ENCODE measurements at places on chromosomes 3 and 15.

DNA sequence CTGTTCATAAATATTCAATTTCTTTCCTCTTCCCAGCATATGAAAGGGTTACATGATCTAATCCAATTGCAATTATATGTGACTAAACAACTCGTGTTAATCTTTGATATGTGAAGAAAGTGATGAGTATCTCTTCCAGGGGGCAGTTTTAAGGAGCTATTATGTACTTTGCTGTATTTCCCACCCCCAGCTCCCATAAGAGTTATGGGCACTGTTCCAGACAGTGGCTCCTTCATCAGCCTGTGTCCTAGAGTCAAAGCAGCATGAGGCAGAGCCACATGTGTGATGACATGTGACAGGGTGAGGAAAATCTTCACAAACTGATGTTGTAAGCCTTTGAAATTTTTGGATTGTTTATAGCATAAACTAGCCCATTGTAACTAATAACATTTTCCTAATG is 315.4 kb downstream of the DIPK2A start:
- DNase-seq, result no peak

DNA sequence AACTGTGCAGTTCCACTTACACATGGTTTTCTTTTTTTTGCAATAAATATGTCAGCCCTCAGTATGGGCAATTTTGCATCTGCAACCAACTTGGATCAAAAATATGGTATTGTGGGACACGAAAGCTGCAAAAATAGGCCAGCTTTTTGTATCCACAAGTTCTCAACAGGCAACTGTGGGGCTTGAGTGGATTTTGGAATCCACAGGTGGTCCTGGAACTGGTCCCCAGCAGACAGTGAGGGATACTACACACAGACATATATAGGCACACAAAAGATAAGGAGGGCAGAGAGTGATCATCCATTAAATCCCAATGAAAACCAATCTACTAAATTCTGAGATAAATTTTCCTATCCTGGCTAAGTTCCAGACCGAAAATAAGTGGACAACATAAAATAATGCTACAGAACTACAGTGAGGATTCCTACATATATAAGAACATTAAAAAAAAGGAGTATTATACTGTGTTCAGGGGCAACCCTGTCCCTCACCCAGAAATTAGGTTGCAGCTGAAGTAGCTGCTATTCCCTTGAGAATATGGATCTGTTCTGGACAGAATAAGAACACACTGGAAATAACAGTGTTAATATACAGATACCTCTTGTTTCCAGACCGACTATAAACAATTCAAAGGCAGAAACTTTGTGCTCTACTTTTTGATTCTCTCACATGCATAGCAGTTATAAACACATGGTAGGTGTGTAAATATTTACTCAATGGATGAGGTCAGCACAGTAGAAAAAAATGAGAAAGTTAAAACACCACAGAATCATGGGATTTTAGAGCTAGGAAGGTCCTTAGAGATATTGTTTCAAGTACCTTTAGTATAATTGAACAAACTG is 25.4 kb downstream of the DENND4A start:
- DNase-seq, result no peak

DNA sequence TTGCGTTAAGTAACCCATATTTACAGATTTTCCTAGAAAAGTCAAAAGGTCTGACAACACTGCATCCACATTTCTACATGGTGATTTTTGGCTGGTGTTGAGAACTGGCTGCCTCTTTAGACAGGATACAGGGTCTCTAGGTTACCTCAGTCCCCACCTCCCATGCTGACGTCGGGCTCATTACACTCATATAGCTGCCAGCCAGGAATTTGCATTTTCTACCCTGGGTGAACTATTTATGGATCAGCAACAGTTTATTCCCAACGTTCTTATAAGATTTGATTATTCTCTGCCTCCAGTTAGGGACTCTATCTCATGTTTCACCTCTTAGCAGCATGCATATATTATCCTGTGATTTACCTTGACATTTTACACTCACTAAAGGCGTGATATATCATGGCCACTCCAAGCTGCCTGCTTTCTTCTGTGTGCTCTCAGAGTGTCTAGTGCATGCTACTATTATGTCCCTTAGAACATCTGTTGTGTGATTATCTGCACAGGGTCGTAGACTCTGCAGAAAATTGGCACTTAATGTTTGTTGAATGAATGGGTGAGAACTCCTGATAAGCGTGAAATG is 49.0 kb downstream of the CLDN11 start:
- DNase-seq, result no peak

DNA sequence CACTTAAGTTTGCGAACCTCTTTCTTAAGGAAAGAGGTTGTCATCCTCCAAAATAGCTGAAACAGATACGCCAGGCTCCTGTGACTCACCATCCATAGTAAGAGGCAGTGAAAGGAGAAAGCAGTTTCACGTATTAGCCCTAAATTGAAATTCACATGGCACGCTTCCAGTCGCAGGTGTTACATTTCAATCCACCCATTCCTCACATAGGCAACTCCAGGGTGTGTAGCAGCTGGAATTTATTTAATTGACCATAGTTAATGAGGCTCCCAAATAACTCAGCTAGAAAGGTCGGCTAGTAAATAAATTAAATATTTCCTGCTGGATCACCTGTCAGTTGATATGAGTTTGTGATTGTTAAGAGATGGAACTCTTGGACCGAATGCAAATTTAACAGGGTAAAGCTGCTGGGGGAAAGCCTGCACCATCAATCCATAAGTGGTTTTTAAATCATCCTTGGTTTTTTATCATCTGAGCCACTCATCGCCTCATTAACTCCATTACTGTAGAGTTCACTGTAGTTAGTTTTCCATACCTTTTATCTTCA is 19.6 kb downstream of the NSUN3 start:
- no peak for DNase-seq

- DNase-seq, result no peak
Measured at GRCh38 chr15:98604983-98605382, 43.4 kb upstream of the IGF1R start.

DNA sequence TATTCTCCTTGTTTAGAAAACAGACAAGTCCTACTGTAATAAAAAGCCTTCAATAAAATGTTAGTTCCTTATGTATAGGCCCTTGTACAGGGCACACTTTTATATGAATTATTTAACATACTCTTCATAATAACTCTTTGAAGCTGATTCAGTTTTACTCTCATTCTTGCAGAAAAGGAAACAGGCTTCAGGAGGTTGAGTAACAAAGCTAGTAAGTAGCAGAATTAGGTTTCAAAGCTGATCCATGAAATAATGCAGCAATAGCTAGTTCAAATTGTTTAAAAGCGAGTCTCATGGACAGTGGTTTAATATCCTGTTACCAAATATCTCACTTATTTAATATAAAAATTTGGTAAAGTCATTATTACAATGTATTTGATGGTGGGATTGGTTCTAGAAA is 25.0 kb downstream of the TCF12 start:
- no peak for DNase-seq

Measured in activated CD4-positive, alpha-beta T cell treated with anti-CD3 and anti-CD28 coated beads, Interleukin-2, amount 10 ng/mL, durations not matched to agents 7 days and 5 days (primary cell).